Activated naive CD8-positive, alpha-beta T cell treated with anti-CD3 and anti-CD28 coated beads for 36 hours (primary cell): ENCODE measurements at places on chromosomes 2 and 18.

GRCh38 chr2:237072067-237072931 lies 13.4 kb upstream of the COPS8 start:
- peak; percentile 49 for DNase-seq

GRCh38 chr2:102046135-102046986 lies 54.6 kb downstream of the IL1R2 start:
- no peak for DNase-seq

DNA sequence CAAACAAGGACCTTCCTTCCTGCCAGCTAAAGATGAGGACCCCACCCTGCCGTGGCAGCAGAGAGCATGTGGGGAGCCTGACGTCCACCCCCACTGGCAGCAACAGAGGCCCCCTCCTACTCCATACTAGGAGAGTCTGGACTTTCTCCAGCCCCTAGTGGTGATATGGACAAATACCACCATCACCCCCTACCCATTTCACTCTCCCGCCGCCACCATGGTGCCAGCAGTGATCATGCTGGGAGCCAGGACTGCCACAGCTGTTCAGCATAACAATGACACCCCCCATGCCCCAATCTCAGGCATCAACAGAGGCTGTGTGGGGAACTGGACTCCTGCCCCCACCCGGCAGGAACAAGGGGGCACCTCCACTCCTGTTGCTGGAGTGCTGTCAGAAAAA lies 42.7 kb upstream of the ATP9B start:
- no peak for DNase-seq

DNA sequence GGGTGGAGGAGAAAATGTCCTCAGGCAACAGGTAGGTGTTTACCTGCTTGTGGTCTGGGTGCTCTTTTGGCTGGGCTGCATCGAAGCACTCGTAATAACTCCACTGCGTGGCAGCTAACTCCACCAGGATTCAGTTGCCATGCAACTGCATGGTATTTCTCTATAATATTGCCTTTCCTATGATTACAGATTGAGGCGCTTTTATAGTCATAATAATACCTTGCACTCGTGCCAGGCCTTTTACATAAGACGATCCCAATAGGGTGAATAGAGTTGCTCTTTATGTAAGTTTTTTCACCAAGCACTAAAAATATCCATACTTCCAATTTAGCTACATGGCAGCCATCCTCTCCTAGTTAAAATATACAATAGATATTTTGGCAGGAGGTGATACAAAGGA lies 19.7 kb upstream of the NYAP2 start:
- DNase-seq: no peak

- DNase-seq: peak; percentile 27
These were observed 26.1 kb upstream of the SERTAD2 start for GRCh38 chr2:64679673-64680425.

DNA sequence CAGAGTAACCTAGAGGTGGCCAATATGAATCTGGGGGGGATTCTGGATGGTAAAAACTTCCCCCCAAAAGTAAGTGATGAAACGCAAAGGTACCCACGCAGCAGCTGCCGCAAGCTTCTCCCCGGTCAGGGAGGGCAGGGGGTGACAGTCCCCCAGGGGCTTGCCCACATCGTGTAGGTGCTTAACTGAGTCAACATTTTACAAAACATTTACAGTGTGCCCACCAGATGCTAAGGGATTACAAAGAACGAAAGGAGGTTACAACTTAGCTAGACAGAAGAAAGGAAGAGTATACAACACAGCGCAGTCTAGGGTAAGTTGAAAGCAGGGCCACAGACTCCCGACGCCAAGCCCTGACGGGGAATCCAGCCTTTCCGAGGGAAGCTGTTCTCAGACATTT lies 45.6 kb downstream of the LPIN2 start:
- DNase-seq: no peak

- no peak for DNase-seq
These were observed 70.0 kb upstream of the ATP5MC3 start for GRCh38 chr2:175251425-175252041.

GRCh38 chr2:176395273-176395854 lies 126.1 kb downstream of the MTX2 start:
- no peak for DNase-seq

- DNase-seq: no peak
These were observed 109.8 kb downstream of the AOX1 start for GRCh38 chr2:200695601-200696000.

GRCh38 chr2:215728504-215729065 lies 284.8 kb downstream of the MREG start:
- DNase-seq: no peak

- no peak for DNase-seq
These were observed 129.3 kb downstream of the CAPN13 start for GRCh38 chr2:30677861-30678385.

DNA sequence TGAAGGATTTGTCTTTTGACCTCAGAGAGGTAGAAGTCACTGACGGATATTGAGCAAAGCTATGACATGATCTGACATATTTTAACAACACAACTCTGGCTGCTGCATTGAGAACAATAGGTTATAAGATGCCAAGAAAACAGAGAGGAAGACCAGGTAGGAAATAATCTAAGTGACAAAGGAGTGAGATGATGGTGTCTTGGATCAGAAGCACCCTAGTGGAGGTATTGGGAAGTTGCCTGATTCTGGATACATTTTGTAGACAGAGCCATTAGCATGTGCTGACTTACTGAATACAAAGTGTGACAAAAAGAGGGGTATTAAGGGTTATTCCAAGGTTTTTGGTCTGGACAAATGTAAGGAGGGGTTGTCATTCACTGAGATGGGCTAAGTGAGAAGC lies 1438.1 kb downstream of the DPP10 start:
- no peak for DNase-seq

- DNase-seq: no peak
These were observed 254.6 kb downstream of the CDH20 start for GRCh38 chr18:61587865-61588264.

- DNase-seq: peak; percentile 65
These were observed 112.3 kb downstream of the BCL2 start for GRCh38 chr18:63207143-63207790.

GRCh38 chr2:20168048-20168726 lies 56.7 kb downstream of the SDC1 start:
- DNase-seq: no peak

DNA sequence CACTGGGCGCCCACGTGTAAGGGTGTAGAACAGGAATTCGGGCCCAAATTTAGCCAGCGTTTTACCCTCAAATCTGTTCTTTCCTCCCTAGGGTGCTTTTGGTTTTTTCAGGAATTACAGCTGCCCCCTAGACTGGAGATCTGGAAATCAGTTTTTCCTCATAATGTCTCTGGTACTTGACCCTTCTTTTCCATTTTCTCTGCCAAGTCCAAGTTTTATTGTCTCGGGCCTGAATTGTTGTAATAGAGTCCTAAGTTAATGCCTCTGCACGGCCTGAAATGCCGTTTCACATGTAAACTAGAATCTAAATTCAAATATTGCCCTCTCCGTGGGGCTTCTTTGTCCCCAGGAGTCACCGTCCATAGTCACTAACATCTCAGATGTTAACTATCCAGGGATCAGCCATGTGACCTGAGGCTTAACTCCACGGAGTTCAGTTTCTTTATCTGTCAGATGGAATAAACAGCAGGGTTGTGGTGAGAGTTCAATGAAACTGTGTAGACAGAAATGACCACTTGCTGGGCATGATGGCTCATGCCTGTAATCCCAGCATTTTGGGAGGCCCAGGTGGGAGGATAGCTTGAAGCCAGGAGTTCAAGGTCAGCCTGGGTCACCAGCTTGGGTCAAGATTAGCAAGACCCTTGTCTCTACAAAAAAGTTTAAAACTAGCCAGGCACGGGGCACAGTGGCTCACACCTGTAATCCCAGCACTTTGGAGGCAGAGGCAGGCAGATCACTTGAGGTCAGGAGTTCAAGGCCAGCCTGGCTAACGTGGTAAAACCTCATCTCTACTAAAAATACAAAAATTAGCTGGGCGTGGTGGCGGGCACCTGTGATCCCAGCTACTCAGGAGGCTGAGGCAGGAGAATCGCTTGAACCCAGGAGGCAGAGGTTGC lies 12.7 kb upstream of the CABLES1 start:
- no peak for DNase-seq

- no peak for DNase-seq
These were observed 321.0 kb upstream of the HS6ST1 start for GRCh38 chr2:128639693-128640092.

GRCh38 chr2:128562471-128563347 lies 244.0 kb upstream of the HS6ST1 start:
- no peak for DNase-seq

GRCh38 chr18:28175150-28175929 lies 1.6 kb downstream of the CDH2 start:
- DNase-seq: no peak

DNA sequence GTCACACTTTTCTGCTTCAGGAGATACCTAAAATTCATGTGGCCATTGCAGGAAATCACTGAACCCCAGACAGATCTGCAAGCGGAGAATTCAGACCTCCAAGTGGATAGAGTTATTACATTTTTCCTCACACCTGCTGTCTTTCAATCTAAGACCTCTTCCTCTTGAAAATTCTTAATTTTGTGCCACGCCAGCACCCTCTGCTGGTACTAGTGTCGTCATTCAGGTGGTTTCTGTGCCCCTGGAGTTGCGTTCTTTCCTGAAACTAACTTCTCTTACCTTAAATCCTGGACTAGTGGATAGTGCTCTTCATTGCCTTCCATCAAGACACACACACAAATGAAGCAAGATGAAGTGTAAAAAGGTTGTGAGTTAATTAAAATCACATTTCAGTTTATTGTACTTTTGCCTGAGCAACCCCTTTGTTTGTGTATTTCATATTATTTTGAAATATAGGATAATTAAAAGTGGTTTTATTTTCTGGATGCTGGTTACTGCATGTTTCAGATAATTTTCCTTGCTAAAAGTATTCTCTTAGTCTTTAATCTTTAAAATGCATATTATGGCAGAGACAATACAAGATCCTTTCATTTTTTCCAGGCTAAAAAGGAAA lies 1.6 kb upstream of the DNER start:
- peak; percentile 15 for DNase-seq

- no peak for DNase-seq
These were observed 28.8 kb upstream of the RMDN2 start for GRCh38 chr2:37896319-37896718.

DNA sequence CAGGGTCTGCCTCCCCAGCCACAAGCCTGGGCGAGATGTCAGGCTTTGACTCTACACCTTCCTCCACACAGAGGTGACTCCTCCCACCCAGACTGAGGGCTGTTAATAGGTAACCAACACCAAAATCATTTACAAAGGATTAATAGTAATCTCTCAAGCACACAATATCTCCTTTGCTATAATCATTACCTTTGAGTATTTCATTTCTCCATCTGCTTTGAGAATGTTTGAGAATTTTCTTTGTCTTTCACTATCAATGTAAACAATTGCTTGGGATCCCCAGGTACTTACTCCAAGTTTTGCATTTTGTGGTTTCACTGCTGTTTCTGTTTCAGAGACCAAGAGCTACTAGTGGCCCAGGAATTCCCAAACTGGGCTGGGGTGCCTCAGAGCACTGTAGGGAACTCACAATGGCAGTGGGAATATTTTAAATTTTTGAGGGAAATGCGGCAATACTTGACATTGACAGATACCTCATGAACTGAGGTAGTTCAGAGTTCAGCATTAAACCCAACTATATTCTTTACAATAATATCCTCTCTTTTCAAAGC lies 166.4 kb upstream of the MGAT5 start:
- DNase-seq: no peak

DNA sequence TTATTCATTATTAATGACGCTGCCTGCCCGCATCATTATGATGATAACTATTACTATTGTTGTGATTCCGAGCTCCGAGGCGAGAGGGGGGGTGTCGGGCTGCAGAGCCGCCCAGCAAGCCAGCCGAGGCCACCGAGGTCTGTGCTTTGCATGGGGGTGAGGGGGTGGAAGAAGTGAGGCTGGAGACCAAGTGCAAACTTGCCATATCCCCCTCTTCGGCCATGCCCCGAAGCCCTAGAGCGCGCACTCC lies 3.6 kb downstream of the BCL11A start:
- no peak for DNase-seq

GRCh38 chr2:28310107-28310506 lies 82.6 kb upstream of the FOSL2 start:
- DNase-seq: no peak

DNA sequence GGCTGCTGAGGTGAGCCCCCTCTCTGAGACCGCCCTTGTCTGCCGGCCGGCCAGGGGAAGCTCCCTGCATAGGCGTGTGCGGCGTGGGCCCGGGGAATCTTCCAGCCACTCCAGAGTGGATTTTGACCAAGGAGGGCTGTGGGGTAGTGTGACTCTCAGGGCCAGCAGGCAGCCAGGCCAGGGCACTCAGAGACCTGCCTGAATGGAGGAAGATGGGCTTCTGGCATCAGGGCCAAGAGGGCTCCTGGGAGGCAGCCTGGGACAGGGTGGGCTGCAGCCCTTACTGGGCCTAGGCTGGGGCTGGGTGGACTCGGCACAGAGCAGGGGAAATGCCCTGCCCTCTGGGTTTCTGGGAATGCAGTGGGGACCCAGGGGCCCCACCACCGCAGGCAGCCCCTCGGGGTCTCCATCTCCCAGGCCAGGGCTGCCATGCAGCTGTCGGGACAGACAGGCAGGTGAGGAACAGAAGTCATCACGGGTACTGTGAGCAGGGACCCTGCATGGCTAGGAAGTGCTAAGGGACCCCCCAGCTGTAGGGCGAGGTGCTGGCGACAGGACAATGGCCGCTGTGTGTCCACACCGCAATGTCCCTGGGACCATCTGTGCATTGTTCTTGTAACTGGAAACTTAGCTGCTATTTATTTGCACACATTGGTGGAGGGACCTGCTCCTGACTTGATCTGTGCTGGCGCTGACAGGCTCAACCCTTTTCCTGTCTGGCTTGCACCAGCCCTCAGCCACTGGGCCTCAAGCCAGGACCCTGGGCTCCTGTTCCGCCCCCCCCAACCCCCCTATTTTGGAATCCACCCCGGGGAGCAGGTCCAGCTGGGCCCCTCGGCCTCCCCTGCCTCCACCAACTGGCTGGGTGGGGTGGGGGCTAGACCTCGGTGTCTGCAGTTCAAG lies 4.1 kb downstream of the PDCD1 start:
- no peak for DNase-seq

GRCh38 chr2:71933467-71934319 lies 214.0 kb downstream of the CYP26B1 start:
- DNase-seq: no peak

- DNase-seq: no peak
These were observed 32.7 kb downstream of the SFT2D3 start for GRCh38 chr2:127733816-127734537.

DNA sequence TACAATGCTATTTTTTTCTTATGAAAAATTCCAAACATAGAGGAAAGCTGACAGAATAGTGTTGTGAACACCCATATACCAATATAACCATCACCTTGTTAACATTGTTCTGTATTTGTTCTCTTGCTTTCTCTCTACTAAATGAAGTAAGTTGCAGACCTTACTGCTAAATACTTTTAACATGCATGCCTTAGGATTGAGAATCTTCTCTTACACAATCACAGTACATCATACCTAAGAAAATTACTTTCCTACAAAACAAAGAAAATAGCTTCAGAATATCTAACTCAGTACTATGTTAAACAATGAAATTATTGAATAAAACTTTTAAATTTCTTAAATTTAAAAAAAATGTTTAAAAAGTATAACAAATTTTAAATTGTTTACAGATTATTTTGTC lies 136.5 kb downstream of the UBR3 start:
- DNase-seq: no peak
